ENCODE measurements at places on chromosomes 3 and 15.
A peak's percentile ranks its signal among the peaks of the same experiment; 100 is the strongest.

DNA sequence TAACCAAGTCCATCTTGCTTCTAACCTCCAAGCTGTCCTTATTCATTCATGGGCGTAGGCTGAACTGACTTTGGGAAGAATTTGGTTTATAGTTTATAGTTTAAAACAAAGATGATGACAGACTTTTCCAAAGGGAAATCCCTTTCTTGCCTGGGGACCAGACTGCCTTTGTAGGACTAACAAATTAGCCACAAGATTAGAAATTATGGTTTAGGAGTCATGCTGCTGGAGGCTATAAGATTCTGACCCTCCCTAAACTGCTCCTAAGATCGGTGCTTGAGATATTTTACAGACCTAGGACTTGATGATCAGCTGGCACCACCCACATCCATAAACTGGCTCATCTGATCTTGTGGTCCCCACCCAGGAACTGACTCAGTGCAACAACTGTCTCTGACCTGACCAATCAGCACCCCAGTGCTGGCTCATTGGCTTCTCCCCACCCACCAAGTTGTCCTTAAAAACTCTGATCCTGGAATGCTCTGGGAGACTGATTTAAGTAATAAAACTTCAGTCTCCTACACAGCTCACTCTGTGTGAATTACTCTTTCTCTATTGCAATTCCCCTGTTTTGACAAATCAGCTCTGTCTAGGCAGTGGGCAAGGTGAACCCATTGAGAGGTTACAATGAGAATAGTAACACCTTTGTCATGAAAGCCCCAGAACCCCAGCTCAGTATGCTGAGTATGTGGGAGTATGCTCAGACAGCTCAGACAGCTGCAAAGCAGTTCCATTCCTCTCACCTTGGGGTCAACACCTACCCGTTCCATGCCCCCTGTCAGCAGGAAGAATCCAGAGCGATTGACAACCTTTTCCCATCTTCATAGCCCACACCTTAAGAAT is 51.6 kb upstream of the C15orf39 start:
- H3K4me3 ChIP-seq: no peak overlapping the region
- H3K27ac ChIP-seq: no peak overlapping the region
- no peaks in the 10 kb centered on the region for H3K27me3 ChIP-seq
- H3K36me3 ChIP-seq: no peaks in the 10 kb centered on the region

GRCh38 chr15:89649716-89650115 is 5.6 kb downstream of the KIF7 start:
- H3K4me3 ChIP-seq: no peak overlapping the region
- no peak for DNase-seq
- no peak overlapping the region for H3K27ac ChIP-seq
- H3K36me3 ChIP-seq: no peaks in the 10 kb centered on the region
- peaks cover 8% of the 10 kb centered on the region for H3K4me1 ChIP-seq
- H3K27me3 ChIP-seq: peaks cover 3% of the 10 kb centered on the region

GRCh38 chr3:35597490-35597889 is 41.8 kb upstream of the ARPP21 start:
- peaks cover 8% of the 10 kb centered on the region for H3K4me1 ChIP-seq
- H3K27ac ChIP-seq: no peak overlapping the region
- H3K27me3 ChIP-seq: no peaks in the 10 kb centered on the region
- DNase-seq: no peak
- H3K4me3 ChIP-seq: no peak overlapping the region

GRCh38 chr3:74033381-74033780 is 408.6 kb upstream of the PDZRN3 start:
- H3K4me1 ChIP-seq: no peaks in the 10 kb centered on the region
- no peaks in the 10 kb centered on the region for H3K36me3 ChIP-seq
- no peak for DNase-seq
- no peak overlapping the region for H3K4me3 ChIP-seq
- no peak overlapping the region for H3K27ac ChIP-seq
- H3K27me3 ChIP-seq: no peaks in the 10 kb centered on the region

GRCh38 chr3:30418443-30418842 is 188.0 kb upstream of the TGFBR2 start:
- H3K36me3 ChIP-seq: no peaks in the 10 kb centered on the region
- no peak overlapping the region for H3K27ac ChIP-seq
- H3K4me1 ChIP-seq: no peaks in the 10 kb centered on the region
- no peak for DNase-seq

DNA sequence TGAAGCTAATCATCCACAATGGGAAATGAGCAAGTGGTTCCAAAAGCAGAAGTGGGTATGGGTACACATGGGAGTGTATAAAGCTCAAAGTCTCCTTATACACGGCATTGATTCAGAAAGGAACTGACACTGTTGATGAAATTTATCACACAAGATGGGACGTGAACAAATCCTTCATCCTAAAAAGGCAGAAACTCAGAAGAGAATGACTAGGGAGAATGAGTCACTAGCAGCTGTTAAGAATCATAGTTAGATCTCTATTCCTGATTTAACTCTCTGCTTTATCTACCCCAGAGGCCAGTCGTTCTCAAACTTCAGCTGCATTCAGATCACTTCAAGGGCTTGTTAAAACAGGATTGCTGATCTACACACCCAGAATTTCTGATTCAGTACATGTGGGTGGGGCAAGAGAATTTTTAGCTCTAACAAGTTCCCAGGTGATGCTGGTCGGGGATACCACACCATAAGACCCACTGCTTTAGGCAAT is 97.7 kb upstream of the PHLDB2 start:
- no peaks in the 10 kb centered on the region for H3K4me1 ChIP-seq
- H3K27ac ChIP-seq: no peak overlapping the region
- no peak overlapping the region for H3K4me3 ChIP-seq
- no peak for DNase-seq
- no peaks in the 10 kb centered on the region for H3K36me3 ChIP-seq
- no peaks in the 10 kb centered on the region for H3K27me3 ChIP-seq

- H3K4me1 ChIP-seq: no peaks in the 10 kb centered on the region
- DNase-seq: no peak
Observed at GRCh38 chr15:56341201-56341600, 24.0 kb upstream of the TEX9 start.

DNA sequence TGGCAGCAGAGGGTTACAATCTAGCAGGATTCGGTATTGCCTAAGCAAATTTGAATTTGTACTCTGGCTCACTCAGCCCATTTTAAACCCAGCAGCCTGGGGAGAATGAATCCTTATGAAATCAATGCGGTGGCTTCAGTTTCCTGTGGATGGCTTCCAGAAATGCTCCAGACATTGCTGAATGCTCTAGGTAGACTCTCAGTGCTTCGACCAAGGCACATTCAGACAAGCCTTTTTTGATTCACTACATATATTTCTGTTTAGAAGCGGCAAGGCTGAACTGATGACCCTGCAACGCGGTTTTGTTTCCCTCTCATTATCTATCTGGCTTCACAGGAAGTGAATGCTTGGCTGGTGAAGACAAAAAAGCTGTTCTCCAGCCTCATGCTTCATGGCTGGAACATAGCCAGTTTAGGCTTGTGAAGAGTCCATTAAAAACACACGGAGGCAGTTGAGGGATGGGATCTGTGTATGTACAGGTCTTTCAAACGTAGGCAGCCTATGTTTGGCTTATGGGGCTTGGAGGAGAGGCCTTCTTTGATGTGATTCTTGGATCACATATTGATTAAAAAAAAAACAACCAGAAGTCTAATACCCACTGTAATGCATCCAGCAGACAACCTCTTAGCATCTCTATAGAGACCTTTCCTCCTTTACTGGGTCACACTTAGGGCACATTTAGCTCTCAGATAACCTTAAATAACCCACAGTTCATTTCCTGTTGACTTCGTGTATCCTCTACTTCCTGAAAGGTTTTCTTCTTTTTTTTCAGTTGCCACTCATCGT is 400.2 kb upstream of the TBL1XR1 start:
- DNase-seq: peak; percentile 67
- no peaks in the 10 kb centered on the region for H3K36me3 ChIP-seq
- no peaks in the 10 kb centered on the region for H3K27me3 ChIP-seq
- no peak overlapping the region for H3K4me3 ChIP-seq

DNA sequence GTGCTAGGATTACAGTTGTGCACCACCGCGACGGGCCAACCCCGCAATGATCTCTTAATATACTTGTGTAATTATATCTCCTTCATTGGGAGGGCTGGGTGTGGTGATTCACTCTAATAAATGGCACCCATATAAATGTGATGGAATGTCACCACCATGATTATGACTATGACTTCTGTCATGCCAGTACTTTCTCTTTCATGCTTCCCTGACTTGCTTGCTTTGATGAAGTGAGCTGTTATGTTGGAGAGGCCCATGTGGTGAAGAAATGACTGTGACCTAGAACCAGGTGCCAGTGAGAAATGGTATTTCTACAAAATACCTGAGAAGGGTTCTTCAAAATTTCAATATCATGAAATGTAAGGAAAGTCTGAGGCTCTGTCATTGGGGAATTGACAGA is 24.4 kb upstream of the TP63 start:
- H3K27me3 ChIP-seq: peaks cover 7% of the 10 kb centered on the region
- no peaks in the 10 kb centered on the region for H3K4me1 ChIP-seq
- no peak overlapping the region for H3K27ac ChIP-seq
- no peak for DNase-seq
- H3K36me3 ChIP-seq: no peaks in the 10 kb centered on the region
- no peak overlapping the region for H3K4me3 ChIP-seq

- H3K27me3 ChIP-seq: no peaks in the 10 kb centered on the region
- H3K4me3 ChIP-seq: no peak overlapping the region
- peaks cover 53% of the 10 kb centered on the region for H3K4me1 ChIP-seq
- no peak for DNase-seq
- H3K27ac ChIP-seq: peak overlapping the region; percentile 68
Observed at GRCh38 chr3:36900474-36901443, 44.1 kb downstream of the TRANK1 start.

DNA sequence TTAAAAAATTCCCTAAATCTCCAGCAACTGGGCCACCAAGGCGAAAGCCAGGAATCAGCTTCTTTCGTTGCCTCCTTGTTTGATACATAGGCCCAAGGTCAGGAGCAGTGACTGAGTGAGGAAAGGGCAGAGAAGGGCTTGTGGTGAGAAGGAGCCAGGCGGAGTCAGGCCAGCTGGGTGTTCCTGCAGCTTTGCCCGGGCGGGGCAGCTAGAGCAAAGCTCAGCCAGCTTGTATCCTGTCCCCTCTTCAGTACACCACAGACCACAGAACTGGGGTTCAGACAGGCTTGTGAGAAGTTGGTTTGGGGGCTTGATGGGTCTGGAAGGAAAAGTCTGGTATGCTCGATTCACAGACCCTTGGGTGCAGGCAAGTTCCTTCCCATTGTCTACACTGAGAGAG is 52.6 kb downstream of the CCK start:
- H3K4me3 ChIP-seq: no peak overlapping the region
- H3K27me3 ChIP-seq: no peaks in the 10 kb centered on the region
- peak overlapping the region; percentile 43 for H3K27ac ChIP-seq
- peaks cover 28% of the 10 kb centered on the region for H3K36me3 ChIP-seq

DNA sequence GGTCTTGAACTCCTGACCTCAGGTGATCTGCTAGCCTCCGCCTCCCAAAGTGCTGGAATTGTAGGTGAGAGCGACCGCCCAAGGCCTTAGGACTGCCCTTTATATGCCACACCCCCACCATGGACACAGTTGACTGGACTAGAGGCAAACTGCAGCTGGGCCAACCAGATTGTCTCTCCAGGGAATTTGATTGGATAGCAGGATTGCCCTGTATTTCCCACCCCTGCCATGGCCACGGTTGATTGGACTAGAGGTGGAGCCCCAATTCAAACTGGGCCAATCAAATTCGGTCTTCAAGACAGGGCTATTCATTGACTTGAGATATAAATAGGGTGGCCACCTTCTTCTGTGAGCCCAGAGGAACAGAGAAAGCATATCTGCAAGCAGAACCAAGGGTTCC is 6.9 kb upstream of the CLPX start:
- H3K4me3 ChIP-seq: no peak overlapping the region
- no peaks in the 10 kb centered on the region for H3K36me3 ChIP-seq
- H3K4me1 ChIP-seq: no peaks in the 10 kb centered on the region
- no peaks in the 10 kb centered on the region for H3K27me3 ChIP-seq
- H3K27ac ChIP-seq: no peak overlapping the region

GRCh38 chr15:38187630-38188313 is 64.9 kb upstream of the SPRED1 start:
- H3K27me3 ChIP-seq: no peaks in the 10 kb centered on the region
- H3K36me3 ChIP-seq: no peaks in the 10 kb centered on the region
- DNase-seq: no peak
- no peak overlapping the region for H3K4me3 ChIP-seq
- no peak overlapping the region for H3K27ac ChIP-seq

DNA sequence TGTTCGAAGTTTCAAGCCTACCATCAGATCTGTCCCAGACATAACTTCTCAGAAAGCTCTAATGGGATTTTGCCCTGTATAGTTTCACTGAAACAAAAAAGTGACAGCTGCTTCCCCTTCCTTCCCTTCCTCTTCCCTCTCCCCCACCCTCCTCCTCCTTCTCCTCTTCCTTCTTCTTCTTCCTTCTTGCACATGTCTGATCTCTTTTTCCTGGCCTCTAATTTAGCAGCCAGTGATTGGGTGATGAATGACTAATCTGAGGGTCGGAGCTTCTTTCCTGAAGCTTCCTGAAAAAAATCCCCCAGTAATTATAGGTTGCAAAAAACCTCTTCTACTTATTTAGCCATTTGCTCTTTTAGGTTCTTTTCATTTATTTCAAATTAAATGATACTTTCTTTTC is 168.7 kb downstream of the POTEB3 start:
- no peaks in the 10 kb centered on the region for H3K4me1 ChIP-seq
- H3K27ac ChIP-seq: no peak overlapping the region
- H3K36me3 ChIP-seq: no peaks in the 10 kb centered on the region
- no peak overlapping the region for H3K4me3 ChIP-seq
- H3K27me3 ChIP-seq: no peaks in the 10 kb centered on the region
- no peak for DNase-seq

DNA sequence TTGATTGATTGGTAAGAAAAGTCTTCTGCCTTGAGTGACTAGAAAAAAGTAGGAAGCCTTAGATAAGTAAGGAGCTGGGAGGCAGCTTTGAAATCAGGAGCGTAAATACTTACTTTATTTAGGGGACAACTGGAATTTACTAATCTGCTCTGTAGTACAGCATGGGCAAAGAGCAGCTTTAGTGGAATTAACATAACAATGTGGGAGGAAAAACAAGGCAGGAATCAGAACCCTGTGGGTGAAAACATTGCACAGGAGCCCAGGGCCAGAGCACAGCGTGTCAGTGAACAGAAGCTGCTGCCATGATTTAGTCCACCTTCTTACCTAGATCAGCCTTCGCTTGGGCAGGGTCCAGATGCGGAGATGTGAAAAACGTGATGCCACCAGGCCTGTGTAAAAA is 14.6 kb downstream of the FMN1 start:
- no peak for DNase-seq
- H3K4me3 ChIP-seq: no peak overlapping the region
- no peaks in the 10 kb centered on the region for H3K4me1 ChIP-seq
- no peaks in the 10 kb centered on the region for H3K27me3 ChIP-seq
- H3K27ac ChIP-seq: no peak overlapping the region

GRCh38 chr3:126419886-126420786 is 25.4 kb downstream of the CFAP100 start:
- H3K36me3 ChIP-seq: no peaks in the 10 kb centered on the region
- no peak overlapping the region for H3K27ac ChIP-seq
- H3K27me3 ChIP-seq: no peaks in the 10 kb centered on the region

GRCh38 chr3:152047465-152047864 is 174.0 kb downstream of the SUCNR1 start:
- DNase-seq: no peak
- no peaks in the 10 kb centered on the region for H3K36me3 ChIP-seq
- H3K4me1 ChIP-seq: no peaks in the 10 kb centered on the region
- no peak overlapping the region for H3K27ac ChIP-seq
- H3K27me3 ChIP-seq: no peaks in the 10 kb centered on the region
- no peak overlapping the region for H3K4me3 ChIP-seq

GRCh38 chr15:80991421-80991820 is 1.8 kb upstream of the MESD start:
- H3K36me3 ChIP-seq: peaks cover 8% of the 10 kb centered on the region
- H3K4me1 ChIP-seq: peaks cover 41% of the 10 kb centered on the region

- no peaks in the 10 kb centered on the region for H3K4me1 ChIP-seq
- no peaks in the 10 kb centered on the region for H3K27me3 ChIP-seq
- DNase-seq: no peak
- H3K36me3 ChIP-seq: no peaks in the 10 kb centered on the region
- H3K4me3 ChIP-seq: no peak overlapping the region
Observed at GRCh38 chr3:188745031-188745430, 426.7 kb upstream of the TPRG1 start.
